ENCODE measurements at places on chromosomes 7 and 10. TPM values are rescaled to one million over a fixed set of nuclear protein-coding genes. Genes with fewer than 3 reads are reported as not detected.

- H3K4me1 ChIP-seq = peaks cover 2% of the 10 kb centered on the region
- no peaks in the 10 kb centered on the region for H3K27me3 ChIP-seq
- H3K36me3 ChIP-seq = no peaks in the 10 kb centered on the region
- H3K4me3 ChIP-seq = no peak overlapping the region
- DNase-seq = no peak
Observed at GRCh38 chr10:70357565-70357964, 24.9 kb downstream of the LRRC20 start.

The EIF3B gene
- 161 TPM for total RNA-seq

GRCh38 chr10:23780331-23780730 is 341.5 kb downstream of the OTUD1 start:
- H3K36me3 ChIP-seq = no peaks in the 10 kb centered on the region
- no peak for DNase-seq
- H3K4me1 ChIP-seq = no peaks in the 10 kb centered on the region
- H3K27ac ChIP-seq = no peak overlapping the region
- no peaks in the 10 kb centered on the region for H3K27me3 ChIP-seq
- no peak overlapping the region for H3K4me3 ChIP-seq

The AKR1C8 gene
- 0.46 TPM for total RNA-seq

DNA sequence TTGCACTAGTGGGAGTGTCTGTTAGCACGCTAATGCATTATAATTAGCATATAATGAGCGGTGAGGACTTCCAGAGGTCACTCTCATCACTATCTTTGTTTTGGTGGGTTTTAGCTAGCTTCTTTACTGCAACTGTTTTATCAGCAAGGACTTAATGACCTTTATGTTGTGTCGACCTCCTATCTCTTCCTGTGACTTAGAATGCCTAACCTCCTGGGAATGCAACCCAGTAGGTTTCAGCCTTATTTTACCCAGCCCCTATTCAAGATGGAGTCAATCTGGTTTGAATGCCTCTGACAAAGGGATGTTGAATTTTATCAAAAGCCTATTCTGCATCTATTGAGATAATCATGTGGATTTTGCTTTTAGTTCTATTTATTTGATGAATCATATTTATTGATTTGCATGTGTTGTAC is 22.5 kb upstream of the ZNF518A start:
- H3K27me3 ChIP-seq = peaks cover 9% of the 10 kb centered on the region
- no peak for DNase-seq
- H3K27ac ChIP-seq = no peak overlapping the region
- no peak overlapping the region for H3K4me3 ChIP-seq
- no peaks in the 10 kb centered on the region for H3K36me3 ChIP-seq
- no peaks in the 10 kb centered on the region for H3K4me1 ChIP-seq

Measured in T-cell (primary cell).